ENCODE measurements at places on chromosomes 12 and 14.

- no peak for DNase-seq
Measured at GRCh38 chr14:77970646-77971045, 170.7 kb downstream of the ADCK1 start.

GRCh38 chr14:77407158-77407557, 16.2 kb downstream of the NOXRED1 start:
- no peak for DNase-seq

GRCh38 chr12:47972895-47973294, 9.5 kb downstream of the TMEM106C start:
- DNase-seq, result no peak

- DNase-seq, result no peak
Measured at GRCh38 chr14:105466531-105467248, 7.9 kb upstream of the CRIP2 start.

- DNase-seq, result no peak
Measured at GRCh38 chr12:48061938-48062719, 43.8 kb downstream of the SENP1 start.

DNA sequence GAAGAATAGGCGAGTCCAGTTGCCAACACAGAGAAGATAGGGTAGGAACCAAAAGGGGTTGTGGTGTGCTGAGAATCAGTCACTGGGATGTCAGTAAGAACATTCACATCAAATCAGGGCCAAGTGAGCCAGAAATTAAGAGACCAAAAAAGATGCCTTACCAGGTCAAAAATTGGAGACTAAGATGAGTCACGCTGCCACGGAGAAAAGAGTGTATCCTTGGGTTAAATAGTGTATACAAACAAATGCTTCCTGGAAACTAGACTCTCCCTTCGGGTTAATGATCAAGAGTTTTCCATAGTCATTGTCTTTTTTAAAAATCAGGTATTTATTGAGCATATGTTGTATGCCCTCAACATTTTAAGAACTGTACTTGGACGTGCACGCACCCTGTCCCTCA, 45.2 kb upstream of the BAZ1A start:
- DNase-seq, result no peak

DNA sequence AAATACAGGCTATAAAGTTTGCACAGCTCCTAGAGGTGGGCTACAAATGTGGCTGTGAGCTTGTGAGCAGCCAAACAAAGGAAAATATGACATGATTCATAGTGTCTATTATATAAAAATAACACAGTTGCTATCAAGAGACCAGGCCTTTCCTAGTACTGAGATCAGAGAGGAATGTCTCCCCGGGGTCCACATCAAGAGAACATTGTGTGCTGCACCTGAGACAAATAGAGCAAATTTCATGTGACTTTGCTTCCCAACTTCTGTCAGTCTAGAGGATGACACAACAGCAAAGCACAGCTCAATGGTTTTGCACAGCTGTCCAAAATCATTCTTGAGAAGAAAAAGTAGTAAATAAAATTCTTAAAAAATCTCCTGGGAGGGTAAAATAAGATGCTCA, 297.5 kb upstream of the PRKD1 start:
- no peak for DNase-seq

- no peak for DNase-seq
Measured at GRCh38 chr12:47863467-47863866, 41.3 kb downstream of the VDR start.

DNA sequence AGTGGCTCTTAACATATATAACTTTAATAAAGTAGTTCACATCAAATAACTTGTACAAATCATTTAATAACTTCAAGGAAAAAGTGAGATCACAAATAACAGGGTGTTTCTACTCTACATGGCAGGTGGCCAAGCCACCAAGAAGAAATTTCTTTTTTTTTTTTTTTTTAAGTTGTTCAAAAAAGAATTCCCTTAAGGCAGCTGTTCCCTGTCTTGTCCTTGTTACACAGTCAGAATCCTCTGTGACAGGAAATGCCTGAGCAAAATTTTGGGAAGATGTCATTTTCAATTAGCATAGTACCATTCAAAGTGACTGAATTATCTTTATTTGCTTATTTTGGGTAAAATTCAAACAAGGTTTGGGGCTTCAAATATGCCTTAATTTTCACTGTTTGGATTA, 79.4 kb downstream of the LIN7A start:
- no peak for DNase-seq

- no peak for DNase-seq
Measured at GRCh38 chr12:45612044-45612794, 117.3 kb upstream of the ARID2 start.

GRCh38 chr12:14767617-14768016, 35.7 kb downstream of the WBP11 start:
- no peak for DNase-seq

- no peak for DNase-seq
Measured at GRCh38 chr14:104266631-104267575, 128.5 kb downstream of the KIF26A start.

DNA sequence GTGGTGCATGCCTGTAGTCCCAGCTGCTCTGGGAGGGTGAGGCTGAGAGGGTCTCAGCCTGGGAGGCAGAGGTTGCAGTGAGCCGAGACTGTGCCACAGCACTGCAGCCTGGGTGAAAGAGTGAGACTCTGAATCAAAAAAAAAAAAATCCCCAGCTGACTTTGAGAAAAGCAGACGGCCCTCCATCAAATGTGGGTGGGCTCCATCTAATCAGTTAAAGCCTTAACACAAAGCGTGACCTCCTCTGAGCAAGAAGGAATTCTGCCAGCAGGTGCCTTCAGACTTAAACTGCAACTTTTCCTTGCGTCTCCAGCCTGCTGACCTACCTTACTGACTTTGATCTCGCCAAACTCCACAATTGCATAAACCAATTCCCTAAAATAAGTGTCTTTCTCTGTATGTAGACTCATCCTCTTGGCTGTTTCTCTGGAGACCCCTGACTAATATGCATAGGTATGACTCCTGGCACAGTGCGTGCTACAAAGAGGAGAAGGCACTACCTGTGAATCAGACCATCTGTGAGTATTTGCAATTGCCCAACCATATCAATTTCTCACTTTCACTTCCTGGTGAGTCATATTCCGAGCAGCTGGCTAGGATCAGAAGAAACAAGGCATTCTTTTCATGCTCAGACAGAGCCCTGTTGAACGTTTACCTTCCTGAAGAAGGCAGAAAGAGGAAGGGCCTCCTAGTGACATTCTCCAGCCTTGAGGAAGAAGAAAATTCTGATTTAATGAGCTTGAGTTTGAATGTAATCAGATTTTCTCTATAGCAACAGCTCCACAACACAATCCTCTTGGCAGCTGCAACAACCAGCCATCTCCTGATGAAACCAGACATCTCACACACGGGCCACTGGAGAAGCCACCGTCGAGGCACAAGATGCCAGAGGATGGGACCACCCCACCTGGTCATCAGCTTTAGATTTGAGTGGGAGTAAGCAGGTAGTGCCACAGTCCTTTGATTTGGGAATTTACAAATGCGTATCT, 54.3 kb downstream of the CLMN start:
- no peak for DNase-seq

DNA sequence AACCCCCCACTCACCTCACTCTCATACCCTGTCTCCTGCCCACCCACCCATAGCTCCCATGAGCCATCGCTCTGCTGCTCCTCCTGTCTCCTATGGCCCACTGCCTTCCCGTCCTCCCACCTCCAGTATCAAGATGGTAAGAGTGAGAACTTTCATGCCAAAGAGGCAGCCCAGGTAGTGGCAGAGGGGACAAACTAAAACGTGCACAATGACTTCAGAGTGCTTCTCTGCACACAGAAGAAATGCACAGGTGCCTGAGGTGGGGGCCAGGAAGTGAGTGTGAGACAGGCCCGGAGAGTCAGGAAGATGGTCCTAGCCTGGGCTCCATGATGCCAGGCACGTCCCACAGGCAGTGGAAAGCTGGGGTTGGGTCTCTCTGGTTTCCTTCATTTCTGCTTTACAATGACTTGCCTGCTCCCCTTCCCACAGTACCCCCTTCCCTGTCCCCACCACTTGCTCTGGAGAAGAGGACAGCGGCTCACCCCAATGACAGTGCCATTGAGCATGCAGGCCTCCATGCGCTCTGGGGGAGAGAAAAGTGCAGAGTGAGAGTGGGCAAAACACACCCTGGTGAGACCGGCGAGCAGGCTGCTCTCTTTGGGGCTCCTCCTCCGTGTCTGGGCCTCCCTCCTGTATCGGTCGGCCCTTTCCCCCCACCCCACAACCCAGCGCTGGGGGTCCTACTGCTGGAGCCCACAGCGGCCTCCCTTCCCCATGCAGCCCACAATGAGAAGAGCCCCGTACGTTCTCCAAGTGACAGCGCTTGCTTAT, 22.8 kb upstream of the ANO2 start:
- no peak for DNase-seq

- DNase-seq, result no peak
Measured at GRCh38 chr14:51912112-51912786, 51.8 kb downstream of the GNG2 start.

DNA sequence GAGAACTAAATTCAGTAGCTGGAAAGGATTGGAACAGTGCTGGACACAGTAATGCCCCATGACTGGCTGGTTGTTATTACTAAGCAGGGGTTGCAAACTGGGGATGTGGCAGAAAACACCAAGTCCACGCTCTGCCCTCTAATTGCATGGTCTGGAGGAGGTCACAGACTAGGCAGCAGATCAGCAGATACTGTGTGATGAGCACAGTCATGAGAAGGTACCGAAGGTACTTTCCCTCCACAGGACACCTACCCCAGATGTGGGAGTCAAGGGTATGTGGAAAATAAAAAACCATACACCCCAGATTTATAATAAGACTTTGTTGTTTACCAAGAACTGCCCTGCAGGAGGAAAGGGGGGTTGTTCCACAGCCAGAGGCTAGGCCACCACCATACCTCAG, 175.3 kb downstream of the PELI2 start:
- DNase-seq, result no peak

- DNase-seq, result no peak
Measured at GRCh38 chr12:3795492-3796133, 42.7 kb upstream of the CRACR2A start.

GRCh38 chr12:3170423-3171194, 93.4 kb downstream of the TSPAN9 start:
- no peak for DNase-seq

DNA sequence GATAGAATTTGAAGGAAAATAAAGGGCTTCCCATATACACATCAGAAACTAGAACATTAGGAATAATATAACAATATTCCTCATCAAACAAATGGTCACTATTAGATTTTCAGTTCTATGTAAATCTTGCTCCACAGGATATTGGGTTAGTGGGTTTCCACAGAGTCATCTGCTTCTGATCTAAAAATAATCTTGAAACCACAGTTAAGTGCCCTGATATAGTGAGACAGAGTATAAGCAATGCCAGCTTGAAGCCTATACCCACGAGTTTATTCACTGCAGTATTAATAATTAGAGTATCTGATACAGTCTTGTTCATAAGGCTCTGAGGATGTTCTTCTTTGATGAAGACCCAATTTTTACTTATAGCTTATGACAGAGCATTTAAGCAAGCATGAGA, 74.5 kb upstream of the ATF7IP start:
- no peak for DNase-seq

- no peak for DNase-seq
Measured at GRCh38 chr12:16467272-16467671, 119.8 kb downstream of the MGST1 start.

- no peak for DNase-seq
Measured at GRCh38 chr12:95626854-95627253, 75.6 kb upstream of the USP44 start.

- no peak for DNase-seq
Measured at GRCh38 chr14:32908196-32909084, 30.2 kb upstream of the NPAS3 start.

GRCh38 chr12:91577586-91578539, 395.2 kb upstream of the DCN start:
- no peak for DNase-seq

DNA sequence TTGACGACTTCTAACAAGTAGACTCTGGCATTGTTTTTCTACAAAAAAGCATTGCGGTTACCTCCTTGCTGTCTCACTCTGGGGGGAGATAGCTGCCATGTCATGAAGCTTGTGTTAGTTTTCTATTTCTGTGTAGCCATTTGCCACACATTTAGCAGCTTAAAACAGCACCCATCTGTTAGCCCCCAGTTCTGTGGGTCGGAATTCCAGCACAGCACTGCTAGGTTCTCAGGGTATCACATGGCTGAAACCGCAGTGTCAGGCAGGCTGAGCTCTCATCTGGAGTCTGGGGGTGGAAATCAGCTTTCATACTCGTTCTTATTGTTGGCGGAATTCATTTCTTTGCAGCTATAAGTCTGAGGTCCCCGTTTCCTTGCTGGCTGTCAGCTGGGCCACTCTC, 19.9 kb upstream of the STXBP6 start:
- DNase-seq, result no peak

DNA sequence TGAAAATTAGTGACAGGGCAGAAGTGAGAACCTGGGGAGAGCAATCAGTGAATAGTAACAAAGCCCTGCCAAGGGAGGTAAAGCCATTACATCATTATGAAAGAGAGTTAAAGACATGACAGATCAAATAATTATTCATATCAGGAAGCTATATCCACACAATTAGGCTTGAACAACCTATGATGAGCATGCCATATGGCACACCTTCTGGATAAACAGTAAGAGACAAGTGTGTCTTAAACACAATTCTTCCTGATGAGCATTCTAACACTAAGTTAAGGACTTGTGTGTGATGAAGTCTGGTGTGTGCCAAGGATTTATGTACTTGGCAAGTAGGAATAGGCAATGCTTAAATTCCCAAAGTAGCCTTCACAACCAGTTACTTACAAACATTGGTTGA, 76.1 kb downstream of the GALNT4 start:
- DNase-seq, result no peak

DNA sequence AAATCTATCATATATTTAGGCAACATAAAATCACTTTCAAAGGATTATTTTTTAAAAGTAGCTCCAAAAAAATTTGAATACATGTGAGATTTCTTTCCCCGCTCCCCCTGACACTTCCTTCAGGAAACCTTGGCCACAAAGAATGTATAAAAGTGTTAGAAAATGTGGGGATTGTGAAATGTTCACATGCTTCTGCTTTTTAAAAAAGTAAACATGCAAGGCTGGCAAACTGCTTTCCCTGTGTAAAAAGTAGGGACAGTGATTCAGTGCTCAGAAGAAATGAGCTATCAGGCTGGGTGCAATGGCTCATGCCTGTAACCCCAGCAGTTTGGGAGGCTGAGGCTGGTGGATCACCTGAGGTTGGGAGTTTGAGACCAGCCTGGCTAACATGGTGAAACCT, 26.6 kb downstream of the MBIP start:
- no peak for DNase-seq

DNA sequence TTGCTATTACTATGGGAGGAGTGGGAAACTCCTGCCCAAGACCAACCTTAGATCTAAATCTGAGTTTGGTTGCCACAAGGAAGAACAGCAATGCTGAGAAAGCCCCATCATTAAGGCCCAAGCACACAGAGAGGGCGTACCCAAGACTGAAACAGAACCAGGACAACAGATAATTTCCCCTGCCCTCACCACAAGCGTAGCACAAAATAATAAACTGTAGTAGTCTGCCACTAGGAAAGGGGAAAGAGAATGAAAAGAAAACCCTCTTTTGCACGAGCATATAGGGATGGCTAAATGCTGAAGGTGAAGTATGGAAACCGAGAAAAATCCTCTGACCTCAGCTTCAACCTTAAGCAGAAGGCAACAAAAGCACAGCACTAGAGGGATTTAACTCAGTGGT, 76.5 kb upstream of the DHRS4 start:
- no peak for DNase-seq

- peak; percentile 96 for DNase-seq
Measured at GRCh38 chr14:23286020-23286901, at the start of gene HOMEZ. Gene HOMEZ (minus strand): TSS chr14:23286132. CDS start chr14:23285952, 180 bp downstream.
